GM04503 (cell line): ENCODE measurements at places on chromosomes 5 and 9.
A peak's percentile ranks its signal among the peaks of the same experiment; 100 is the strongest.

- DNase-seq, result no peak
Observed at GRCh38 chr5:149917073-149917676, 27.4 kb downstream of the PDE6A start.

DNA sequence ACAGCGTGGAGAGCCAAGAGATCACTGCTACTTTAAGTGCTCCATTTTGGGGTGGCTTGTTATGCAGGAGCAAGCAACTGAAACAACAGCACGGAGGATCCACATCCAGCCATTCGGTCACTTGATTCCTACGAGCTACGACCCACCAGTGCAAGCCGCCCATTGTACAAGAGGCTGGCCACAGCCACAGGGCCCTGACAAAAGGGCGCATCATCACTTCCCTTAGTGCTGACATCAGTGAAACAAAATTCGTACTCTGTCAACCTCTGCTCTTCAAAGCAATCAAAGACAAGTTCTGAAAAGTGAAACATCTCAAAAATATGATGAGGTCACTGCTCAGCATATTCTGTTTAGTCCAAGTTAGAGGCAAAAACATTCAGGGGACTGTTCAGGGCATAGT is 168.4 kb downstream of the GADD45G start:
- no peak for DNase-seq

GRCh38 chr9:132806723-132807421 is 71.2 kb downstream of the AK8 start:
- DNase-seq, result no peak

DNA sequence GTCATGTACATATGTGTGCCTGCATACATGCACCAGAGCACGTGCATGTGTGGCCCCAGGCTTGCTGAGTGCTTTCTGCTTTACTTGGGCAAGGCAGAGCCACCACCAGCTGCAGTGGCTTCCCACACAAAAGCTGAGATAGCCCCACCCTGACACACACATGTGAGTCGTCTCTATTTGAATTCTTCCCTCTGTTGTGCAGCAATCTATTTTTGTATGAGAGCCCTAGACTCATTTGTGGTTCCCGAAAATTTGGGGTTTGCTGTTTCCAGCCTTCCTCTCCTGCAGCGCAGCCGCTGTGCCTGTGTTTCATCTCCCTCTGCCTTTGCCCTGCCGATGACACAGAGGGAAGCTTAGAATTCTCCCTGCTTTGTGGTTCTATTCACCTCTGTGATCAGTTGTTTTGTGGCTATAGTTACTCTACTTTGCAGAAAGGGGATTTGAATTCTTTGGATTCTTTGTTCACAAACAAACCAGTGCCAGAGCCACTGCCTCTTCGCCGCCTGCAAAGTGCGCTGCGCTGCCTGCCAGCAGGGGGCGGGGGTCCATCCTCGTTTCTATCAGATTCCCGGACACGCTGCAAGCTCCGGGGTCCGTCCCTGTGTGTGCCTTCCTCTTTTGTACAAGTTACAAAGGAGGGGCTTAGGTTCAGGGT is 95.8 kb upstream of the DAP start:
- peak; percentile 27 for DNase-seq

DNA sequence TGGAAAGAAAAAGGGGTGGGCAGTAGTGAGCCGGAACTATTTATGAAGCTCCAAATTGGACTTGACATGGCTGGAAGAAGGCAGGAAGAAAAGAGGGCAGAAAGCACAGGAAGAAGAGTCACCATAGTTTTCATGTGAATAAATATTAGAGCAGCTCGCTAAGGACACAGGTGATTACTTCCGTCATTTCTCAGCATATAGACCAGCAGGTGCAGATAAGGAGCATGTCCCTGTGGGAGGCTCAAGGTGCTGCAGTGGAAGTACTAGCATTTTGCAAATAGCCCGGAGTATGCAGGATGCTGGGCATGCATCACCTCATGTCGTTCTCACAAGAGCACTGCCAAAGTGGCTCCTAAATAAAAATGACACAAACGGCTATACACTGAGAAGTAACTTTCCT is 71.3 kb upstream of the HTR4 start:
- no peak for DNase-seq

DNA sequence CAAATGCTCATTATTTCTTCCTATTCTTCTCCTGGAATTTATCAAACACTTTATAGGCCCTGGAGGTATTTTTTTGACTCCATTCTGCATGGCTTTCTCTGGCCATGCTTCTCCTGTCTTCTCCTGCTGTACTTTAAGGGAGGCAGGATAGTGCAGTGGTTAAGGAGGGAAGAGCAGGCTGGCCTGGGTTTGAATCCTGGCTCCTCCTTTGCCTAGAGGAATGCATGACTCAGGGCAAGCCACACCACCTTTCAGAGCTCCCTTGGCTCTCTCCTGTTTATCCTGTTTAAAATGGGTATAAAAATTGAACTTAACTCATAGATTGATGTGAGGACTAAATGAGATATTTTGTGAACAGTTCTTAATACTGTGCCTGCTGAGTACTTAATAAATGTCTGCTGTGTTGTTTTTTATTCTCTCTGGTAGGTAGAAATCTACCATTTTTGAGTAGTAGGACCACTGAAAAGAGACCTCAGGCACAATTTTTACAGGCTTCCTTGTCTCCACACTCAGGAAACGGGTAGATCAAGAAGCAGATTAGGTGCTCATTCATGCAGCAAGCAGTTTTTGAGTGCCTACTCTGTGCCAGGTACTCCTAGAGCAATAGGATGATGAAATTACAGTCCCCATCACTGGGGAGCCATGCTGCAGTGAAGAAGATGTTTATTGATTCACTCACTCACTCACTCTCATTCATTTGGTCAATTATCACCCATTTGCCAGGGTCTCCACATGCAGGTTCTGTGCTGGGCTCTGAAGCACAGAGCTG is 32.7 kb upstream of the ARAP3 start:
- no peak for DNase-seq

- no peak for DNase-seq
Observed at GRCh38 chr9:136995772-136996311, 526 bp downstream of the CLIC3 start.

- peak; percentile 22 for DNase-seq
Observed at GRCh38 chr5:128036950-128037349, 46.6 kb upstream of the SLC12A2 start.

GRCh38 chr5:17070647-17071046 is 134.6 kb upstream of the MYO10 start:
- DNase-seq, result no peak

DNA sequence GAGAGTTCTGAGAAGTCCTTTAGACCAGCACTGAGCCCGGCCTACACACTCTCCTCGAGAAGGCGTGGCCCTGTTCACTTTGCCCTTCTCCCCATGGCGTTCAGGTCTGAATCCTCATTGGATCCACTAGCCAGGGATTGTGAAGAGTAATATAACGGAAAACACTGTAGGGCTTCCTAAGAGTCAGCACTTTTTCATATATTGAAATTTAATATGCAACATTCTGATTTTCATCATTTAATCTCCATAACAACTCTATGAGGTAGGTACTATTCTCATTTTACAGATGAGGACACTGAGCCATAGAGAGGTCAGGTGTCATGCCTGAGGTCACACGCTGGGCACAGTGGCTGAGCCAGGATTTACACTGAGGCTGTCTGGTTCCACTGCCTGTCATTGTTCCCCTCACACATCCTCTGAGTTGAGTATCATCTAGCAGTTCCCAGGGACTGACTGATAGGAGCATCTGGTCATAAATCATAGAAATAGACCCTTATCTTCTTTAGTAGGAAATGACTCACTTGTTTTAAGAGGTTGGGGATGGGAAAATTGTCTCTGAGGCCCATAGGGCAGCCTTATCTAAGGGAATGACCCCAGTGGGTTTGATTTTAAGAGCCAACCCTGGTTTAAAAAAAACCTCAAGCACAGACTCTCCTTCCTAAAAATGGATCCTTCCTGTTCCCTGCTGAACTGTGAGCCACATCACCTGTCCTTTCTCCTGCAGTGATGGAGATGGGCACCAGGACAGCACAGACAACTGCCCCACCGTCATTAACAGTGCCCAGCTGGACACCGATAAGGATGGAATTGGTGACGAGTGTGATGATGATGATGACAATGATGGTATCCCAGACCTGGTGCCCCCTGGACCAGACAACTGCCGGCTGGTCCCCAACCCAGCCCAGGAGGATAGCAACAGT is 41.2 kb downstream of the THBS4 start:
- no peak for DNase-seq

DNA sequence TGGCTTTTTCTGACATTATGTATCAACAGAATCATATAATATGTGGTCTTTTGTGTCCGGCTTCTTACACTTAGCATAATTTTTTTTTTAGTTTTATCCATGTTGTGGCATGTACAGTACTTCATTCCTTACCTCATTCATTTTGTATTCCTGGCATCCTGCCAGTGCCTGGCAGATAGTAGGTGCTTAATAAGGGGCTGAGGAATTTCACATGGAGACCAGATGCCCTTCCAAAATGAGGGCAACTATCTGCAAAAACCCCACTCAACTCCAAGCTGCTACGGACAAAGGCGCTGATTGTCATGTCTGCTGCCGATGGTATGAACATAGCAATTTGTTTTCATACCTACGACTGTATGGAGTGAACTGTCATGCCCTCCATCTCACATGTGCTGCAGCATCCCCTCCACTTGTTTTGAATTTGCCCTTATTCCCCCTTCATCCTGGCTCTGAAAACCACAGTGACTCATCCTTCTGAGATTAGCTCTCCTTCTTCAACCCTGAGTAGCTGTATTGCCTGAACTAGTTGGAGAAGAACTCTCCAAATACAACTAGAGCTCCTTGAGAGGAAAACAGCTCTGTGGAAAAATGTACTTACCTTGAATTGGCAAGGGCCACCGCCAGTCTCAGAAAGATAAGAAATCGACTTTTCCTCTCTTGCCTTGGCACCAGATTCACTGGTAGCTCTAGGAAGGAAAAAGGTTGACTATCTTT is 41.3 kb upstream of the FOXE1 start:
- DNase-seq, result peak; percentile 13
